ENCODE measurements at places on chromosomes 13 and 19. TPM values are rescaled to one million over a fixed set of nuclear protein-coding genes. Genes with fewer than 3 reads are reported as not detected.

DNA sequence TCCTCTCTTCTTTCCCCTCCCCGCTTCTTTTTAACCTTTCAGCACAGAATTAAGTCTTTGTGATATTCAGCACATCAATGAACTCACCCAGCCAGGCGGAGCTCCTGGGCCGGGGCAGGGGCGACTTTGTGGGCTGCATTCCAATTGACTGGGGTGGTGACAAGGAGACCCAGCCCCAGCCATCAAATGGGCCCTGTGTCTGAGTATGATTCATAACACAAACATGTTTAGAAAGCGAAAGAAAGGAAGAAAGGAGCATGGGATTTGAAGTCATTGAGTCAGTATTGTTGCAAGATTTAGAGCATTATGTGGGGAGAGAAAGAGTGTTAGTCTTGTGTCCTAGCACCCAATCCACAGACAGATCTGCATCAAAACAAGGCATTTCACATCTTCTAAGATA, 185.3 kb downstream of the LHFPL6 start:
- no peaks in the 10 kb centered on the region for H3K36me3 ChIP-seq
- H3K27ac ChIP-seq: peak overlapping the region; percentile 46
- H3K4me1 ChIP-seq: peaks cover 29% of the 10 kb centered on the region
- H3K27me3 ChIP-seq: no peaks in the 10 kb centered on the region
- peak; percentile 51 for DNase-seq
- H3K4me3 ChIP-seq: peak overlapping the region; percentile 14

- H3K4me1 ChIP-seq: no peaks in the 10 kb centered on the region
- H3K27me3 ChIP-seq: no peaks in the 10 kb centered on the region
- H3K4me3 ChIP-seq: no peak overlapping the region
- H3K27ac ChIP-seq: no peak overlapping the region
- DNase-seq: no peak
- H3K36me3 ChIP-seq: no peaks in the 10 kb centered on the region
Measured at GRCh38 chr13:28606466-28606865, 52.5 kb upstream of the POMP start.

- no peaks in the 10 kb centered on the region for H3K27me3 ChIP-seq
- no peak overlapping the region for H3K27ac ChIP-seq
- H3K4me1 ChIP-seq: peaks cover 16% of the 10 kb centered on the region
- no peaks in the 10 kb centered on the region for H3K36me3 ChIP-seq
Measured at GRCh38 chr13:98301721-98302120, 124.7 kb upstream of the RNF113B start.

GRCh38 chr19:6471076-6471475, 7.0 kb downstream of the CRB3 start:
- H3K36me3 ChIP-seq: no peaks in the 10 kb centered on the region
- peaks cover 3% of the 10 kb centered on the region for H3K4me1 ChIP-seq
- H3K4me3 ChIP-seq: no peak overlapping the region
- DNase-seq: no peak

DNA sequence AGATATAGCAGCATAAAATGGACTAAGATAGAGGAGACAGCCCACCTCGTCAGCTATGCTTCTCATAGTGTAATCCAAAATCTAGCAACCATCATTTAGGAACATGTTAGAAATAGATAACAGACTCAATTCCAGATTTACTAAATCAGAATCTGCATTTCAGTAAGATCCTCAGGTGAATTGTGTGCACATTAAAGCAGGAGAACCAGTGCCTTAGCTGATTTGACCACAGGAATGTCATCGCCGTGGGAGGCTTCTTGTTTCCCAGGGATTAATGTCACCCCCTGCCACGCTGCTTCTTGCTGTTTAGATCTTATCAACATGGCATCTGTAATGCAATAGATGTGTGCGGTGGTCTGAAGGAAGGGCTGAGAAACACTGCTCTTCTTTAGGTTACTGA, 84.0 kb downstream of the GPC5 start:
- H3K27me3 ChIP-seq: no peaks in the 10 kb centered on the region
- no peak overlapping the region for H3K27ac ChIP-seq
- H3K4me1 ChIP-seq: no peaks in the 10 kb centered on the region
- no peaks in the 10 kb centered on the region for H3K36me3 ChIP-seq
- no peak for DNase-seq

- H3K4me1 ChIP-seq: no peaks in the 10 kb centered on the region
- no peak overlapping the region for H3K4me3 ChIP-seq
- DNase-seq: no peak
- H3K27me3 ChIP-seq: no peaks in the 10 kb centered on the region
- no peak overlapping the region for H3K27ac ChIP-seq
- no peaks in the 10 kb centered on the region for H3K36me3 ChIP-seq
Measured at GRCh38 chr13:87093399-87093798, 577.8 kb upstream of the SLITRK5 start.

GRCh38 chr13:27699952-27700351, 78.3 kb downstream of the POLR1D start:
- DNase-seq: no peak
- H3K4me1 ChIP-seq: no peaks in the 10 kb centered on the region
- H3K36me3 ChIP-seq: no peaks in the 10 kb centered on the region
- no peak overlapping the region for H3K4me3 ChIP-seq
- H3K27ac ChIP-seq: no peak overlapping the region
- no peaks in the 10 kb centered on the region for H3K27me3 ChIP-seq

DNA sequence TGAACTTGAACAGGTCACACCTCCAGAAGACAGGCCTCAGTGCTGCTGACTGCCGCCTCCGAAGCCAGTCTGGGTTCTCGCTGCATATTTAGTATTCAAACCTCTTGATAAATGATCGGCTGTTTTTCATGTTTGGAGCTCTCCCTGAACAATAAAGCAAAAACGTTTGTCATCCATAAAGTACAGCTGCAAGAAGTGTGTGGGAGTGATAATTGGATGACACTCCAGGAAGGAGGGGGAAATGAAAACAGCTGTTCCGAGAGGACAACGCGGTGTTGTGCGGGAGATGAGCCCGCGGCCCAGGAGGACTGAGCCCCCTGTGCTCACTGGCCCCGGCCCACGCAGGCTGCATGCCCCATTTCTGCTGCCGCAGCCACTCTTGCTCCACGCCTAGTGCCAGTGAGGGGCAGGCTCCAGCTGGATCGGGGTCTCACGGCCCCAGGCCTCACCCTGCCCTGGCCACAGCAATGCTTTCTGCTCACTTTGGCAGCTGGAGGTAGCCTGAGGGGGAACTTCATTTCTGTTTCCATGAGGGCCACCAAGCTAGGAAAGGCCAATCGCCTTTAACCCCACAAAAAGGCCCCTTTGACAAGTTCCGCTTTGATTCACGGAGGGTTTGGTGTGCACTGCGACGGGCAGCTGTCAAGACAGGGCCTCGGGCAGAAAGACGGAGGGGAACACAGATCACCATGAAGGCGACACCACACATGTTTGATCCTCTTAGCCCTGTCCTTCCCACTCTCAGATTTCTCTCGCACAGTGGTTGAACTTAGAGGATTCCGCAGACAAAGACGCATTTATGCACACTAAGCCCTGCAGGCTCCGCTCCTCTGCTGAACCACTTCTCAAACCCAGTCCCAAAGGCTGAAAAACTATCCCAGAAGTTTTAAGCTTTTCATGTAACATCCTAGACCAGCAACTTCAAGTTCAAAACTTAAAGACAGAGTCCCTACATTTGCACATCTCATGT, 537.6 kb downstream of the EFNB2 start:
- H3K4me3 ChIP-seq: no peak overlapping the region
- no peaks in the 10 kb centered on the region for H3K4me1 ChIP-seq
- H3K27ac ChIP-seq: no peak overlapping the region
- no peaks in the 10 kb centered on the region for H3K36me3 ChIP-seq
- no peak for DNase-seq
- no peaks in the 10 kb centered on the region for H3K27me3 ChIP-seq

DNA sequence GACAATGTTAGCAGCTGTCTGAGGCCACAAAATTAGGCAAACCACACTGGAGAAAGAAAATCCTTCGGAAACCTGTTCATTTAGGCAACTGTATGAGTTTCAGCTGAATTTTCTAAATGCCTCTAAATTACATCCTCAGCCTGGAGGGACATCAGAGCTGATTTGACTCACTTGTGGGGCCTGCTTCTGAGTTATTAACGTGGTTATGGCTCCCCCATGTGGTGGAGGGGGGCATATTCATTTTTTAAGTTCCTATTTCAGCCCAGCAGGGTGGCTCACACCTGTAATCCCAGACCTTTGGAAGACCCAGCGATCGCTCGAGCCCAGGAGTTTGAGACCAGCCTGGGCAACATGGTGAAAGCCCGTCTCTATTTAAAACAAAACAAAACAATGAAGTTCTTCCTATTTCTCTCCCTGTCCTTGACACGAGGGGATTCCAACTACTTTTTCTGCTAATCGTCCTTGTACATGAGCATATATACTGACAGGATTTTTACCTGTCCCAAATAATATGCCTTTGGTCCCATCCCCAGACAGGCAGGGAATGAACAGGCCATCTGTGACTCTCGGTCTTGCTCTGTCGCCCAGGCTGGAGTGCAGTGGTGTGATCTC, 31.5 kb upstream of the HIF3A start:
- H3K4me1 ChIP-seq: no peaks in the 10 kb centered on the region
- DNase-seq: no peak
- peaks cover 4% of the 10 kb centered on the region for H3K27me3 ChIP-seq
- no peaks in the 10 kb centered on the region for H3K36me3 ChIP-seq

DNA sequence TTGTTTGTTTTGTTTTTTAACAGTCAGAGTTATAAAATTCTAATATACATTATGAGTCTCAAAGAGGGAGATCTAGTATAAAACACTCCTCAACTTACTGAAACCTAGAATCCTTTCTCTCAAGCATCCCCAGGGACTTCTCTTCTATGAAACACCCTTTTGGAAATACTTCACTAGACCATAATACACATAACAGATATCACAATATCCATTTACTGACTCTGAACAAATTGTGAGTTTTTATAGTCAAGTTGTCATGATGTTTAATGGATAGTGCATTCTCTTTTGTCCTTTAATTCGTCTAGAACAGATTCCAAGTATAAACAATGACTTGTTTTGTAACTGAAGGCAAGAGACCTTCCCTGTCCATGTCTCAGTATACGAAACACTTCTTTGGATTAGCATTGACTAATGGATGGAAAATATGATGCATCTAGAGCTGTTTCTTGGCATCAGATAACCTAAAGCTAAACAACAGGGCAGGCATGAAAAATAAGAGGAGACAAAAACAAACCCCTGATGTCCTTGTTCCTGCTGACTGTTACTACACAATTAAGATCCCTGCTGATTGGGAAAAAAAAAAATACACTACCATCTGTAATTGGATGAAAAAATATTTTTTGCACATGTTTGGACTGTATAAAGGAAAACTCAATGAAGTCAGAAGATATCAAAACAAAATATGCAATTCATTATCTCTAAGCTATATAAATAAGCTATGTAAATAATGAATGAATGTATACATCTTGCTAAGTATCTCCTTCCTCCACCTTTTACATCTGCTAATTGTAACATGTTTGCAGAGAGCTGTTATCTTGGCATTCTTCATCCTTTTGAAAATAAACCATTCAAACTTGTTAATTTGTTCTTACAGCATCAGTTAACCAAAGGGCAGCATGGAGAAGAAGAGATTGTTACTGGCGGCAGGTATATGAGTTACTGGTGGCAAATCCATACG, 214.2 kb downstream of the LACC1 start:
- H3K36me3 ChIP-seq: no peaks in the 10 kb centered on the region
- H3K4me3 ChIP-seq: no peak overlapping the region
- H3K4me1 ChIP-seq: no peaks in the 10 kb centered on the region
- H3K27me3 ChIP-seq: no peaks in the 10 kb centered on the region

GRCh38 chr19:23525276-23525852, 130.1 kb upstream of the ZNF91 start:
- H3K4me1 ChIP-seq: no peaks in the 10 kb centered on the region
- H3K27ac ChIP-seq: no peak overlapping the region
- H3K4me3 ChIP-seq: no peak overlapping the region
- no peaks in the 10 kb centered on the region for H3K36me3 ChIP-seq
- no peaks in the 10 kb centered on the region for H3K27me3 ChIP-seq
- no peak for DNase-seq

DNA sequence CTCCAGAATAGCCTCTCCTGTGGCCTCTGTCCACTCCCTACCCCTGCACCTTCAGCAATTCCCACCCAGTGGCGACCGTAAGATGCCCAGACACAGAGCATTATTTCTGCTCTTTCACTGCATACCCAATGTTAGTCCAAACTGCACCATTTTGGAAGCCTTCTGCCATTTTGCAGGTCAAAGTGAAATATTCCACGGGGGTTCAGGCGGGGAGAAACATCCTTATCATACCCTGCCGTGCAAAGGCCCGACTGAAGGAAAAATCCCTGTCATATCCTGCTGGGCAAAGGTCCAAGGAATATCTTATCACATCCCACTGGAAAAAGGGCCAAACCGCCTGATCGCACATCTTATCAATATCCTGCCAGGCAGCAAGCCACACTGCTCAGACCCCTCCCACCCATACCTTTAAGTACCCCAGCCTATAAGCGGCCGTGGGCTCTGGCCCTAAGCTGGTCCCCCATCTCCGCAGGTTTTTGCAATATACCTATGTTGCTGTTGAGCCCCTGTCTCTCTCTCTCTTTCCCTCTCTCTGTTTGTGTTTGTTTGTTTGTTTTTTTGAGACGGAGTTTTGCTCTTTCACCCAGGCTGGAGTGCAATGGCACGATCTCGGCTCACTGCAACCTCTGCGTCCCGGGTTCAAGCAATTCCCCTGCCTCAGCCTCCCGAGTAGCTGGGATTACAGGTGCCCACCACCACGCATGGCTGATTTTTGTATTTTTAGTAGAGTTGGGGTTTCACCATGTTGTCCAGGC, 18.2 kb downstream of the CLEC11A start:
- no peaks in the 10 kb centered on the region for H3K36me3 ChIP-seq
- no peak overlapping the region for H3K27ac ChIP-seq
- DNase-seq: no peak
- peaks cover 16% of the 10 kb centered on the region for H3K27me3 ChIP-seq

- no peaks in the 10 kb centered on the region for H3K36me3 ChIP-seq
- DNase-seq: peak; percentile 79
- H3K4me3 ChIP-seq: peak overlapping the region; percentile 12
- peaks cover 43% of the 10 kb centered on the region for H3K4me1 ChIP-seq
- H3K27ac ChIP-seq: peak overlapping the region; percentile 88
Measured at GRCh38 chr19:14375582-14376291, 5.5 kb upstream of the ADGRE5 start.

- no peaks in the 10 kb centered on the region for H3K36me3 ChIP-seq
- H3K27me3 ChIP-seq: no peaks in the 10 kb centered on the region
- no peaks in the 10 kb centered on the region for H3K4me1 ChIP-seq
- no peak overlapping the region for H3K4me3 ChIP-seq
- no peak overlapping the region for H3K27ac ChIP-seq
- DNase-seq: no peak
Measured at GRCh38 chr19:2569596-2570465, 93.9 kb downstream of the GADD45B start.

Gene GIPR
- 1.8 TPM for total RNA-seq

Gene KIR3DL1
- not detected for total RNA-seq

Gene RPL36
- total RNA-seq: 475 TPM

Gene THAP8
- total RNA-seq: 4.9 TPM

Gene CLDN10
- total RNA-seq: not detected

Gene ICAM5
- total RNA-seq: 0.34 TPM

Gene TMEM150B
- total RNA-seq: 1.9 TPM

Gene LAIR1
- 3.7 TPM for total RNA-seq

Gene AMER2
- not detected for total RNA-seq

Gene MATK
- 0.46 TPM for total RNA-seq

Gene MAMSTR
- total RNA-seq: 2.2 TPM

Gene CYP2A6
- not detected for total RNA-seq

Gene PPP1R15A
- 53.5 TPM for total RNA-seq

Gene LRRC63
- total RNA-seq: not detected
